Activated T-helper 1 cell treated with anti-CD3 and anti-CD28 coated beads, Interleukin-2, amount 50 U/mL, for 16 hours (primary cell): ENCODE measurements at places on chromosomes 1 and 21.
A peak's percentile ranks its signal among the peaks of the same experiment; 100 is the strongest.

- DNase-seq, result no peak
Observed at GRCh38 chr1:203448521-203449061, 27.0 kb upstream of the PRELP start.

- DNase-seq, result no peak
Observed at GRCh38 chr21:37074197-37074510, 1.1 kb downstream of the TTC3 start.

- DNase-seq, result no peak
Observed at GRCh38 chr1:7576946-7577657, 194.0 kb upstream of the VAMP3 start.

- DNase-seq, result no peak
Observed at GRCh38 chr1:33986390-33987095, 122.7 kb downstream of the HMGB4 start.

GRCh38 chr1:98388441-98388840 lies 273.1 kb upstream of the SNX7 start:
- no peak for DNase-seq

- DNase-seq, result no peak
Observed at GRCh38 chr1:1026599-1027413, 6.9 kb downstream of the AGRN start.

GRCh38 chr1:112889052-112889768 lies 66.8 kb downstream of the SLC16A1 start:
- DNase-seq, result no peak

DNA sequence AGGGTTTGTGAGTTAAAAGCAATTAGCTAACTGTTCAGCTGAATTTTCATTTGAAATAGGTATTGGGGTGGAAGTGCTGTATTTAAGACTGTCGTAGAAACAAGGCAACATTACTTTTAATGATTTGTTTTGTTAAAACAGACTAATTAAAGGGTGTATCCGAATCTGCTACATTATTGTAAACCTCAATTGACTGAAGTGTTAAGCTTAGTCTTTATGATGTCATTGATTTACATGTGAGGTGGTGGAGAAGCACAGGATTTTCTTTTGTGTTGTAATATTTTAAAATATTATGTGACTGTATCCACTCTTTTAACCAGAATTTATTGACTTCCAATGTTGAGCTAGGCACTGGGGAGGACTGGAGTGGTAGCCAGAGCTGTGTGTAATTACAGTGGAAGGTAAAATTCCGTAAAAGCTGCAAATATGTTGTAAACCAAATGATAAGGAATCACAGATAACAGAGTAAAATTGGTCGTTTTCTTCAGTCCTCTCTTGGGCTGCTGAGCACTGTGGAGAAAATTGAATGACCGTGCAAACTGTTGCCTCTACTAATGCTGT lies 1.6 kb downstream of the HOOK1 start:
- DNase-seq, result no peak

DNA sequence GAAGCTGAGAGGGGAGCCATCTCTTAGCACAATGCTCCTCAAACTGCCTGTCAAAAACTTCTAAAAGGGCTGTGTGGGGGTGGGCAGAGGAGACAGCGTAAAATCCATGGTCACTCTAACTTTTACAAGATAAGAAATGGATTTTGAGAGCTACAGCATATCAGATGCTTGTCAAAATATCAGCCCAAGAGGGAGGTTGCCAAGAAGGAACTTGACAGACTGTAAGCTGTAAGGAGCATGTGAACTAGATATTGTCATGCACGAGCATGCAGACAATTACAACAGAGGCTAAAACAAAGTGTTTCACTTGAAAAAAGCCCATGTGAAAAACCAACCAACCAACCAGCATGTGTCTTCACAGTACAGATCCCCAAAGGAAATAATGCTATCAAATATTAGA lies 107.3 kb upstream of the B3GALT2 start:
- no peak for DNase-seq

DNA sequence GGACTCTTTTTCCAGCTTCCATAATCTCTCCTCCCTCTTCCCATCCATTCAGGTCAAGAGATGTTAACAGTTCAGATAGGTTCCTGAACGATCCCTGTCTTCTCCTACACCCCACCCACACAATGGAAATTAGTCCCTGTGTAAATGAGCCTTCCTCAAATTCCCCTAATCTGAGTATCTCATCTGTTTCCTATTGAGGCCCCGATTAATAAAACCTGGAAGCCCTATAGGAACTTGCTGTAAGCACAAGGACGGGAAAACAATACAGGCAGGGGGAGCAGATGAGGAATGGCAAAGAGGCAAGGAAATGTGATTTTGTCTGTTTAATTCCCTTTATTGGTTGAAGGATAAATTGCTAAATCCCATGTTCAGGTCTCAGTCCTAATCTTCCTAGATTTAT lies 7.1 kb upstream of the GPX7 start:
- no peak for DNase-seq

GRCh38 chr1:78093560-78093959 lies 47.8 kb downstream of the GIPC2 start:
- DNase-seq, result no peak

- DNase-seq, result no peak
Observed at GRCh38 chr1:159849626-159850366, 12.7 kb downstream of the VSIG8 start.

GRCh38 chr1:181469829-181470228 lies 13.5 kb upstream of the CACNA1E start:
- DNase-seq, result no peak

DNA sequence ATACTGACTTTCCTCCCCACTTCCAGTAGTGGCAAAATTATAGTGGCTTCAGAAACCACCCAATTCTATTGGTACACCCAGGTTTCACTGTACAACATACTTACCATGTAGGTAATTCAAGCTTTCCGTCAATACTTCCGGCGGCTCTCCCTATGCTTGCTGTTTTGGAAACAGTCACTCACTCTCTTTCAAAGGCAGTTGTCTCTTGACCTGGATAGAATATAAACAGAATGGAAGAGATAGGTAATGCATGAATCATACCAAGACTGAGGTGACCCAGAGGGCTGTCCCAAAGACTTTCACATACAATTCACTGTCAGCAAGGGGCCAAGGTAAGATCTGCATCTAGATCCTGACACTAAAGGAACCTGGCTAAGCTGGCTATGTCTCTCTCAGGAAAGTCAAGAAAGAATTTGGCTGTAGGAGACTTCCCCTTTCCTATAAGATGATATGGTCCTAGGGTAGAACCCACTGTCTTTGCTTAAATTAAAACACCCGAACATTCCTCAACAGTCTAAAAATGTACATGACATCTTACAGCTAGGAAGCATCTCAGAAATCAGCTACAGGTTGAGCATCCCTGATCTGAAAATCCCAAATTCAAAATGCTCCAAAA lies 59.6 kb downstream of the LUZP1 start:
- DNase-seq, result no peak

DNA sequence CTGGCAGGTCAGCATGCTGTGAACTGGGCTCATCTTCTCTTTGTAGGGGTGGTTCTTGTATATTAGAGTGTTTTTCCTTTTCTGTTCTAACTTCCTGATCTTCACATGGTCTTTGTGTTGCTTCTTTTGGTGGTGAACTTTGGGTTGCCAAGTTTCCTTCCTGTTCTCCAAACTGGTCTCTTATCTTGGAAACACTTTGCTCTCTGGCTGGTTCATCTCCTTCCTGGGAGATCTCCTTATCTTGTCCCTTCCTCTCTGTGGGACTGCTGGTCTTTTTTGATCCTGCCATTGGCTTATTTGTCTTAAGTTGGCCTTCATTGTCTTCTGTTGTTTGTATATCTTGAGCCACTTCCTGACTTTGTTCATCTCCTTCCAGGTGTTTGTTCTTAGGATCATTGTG lies 2.1 kb downstream of the TCHHL1 start:
- no peak for DNase-seq

DNA sequence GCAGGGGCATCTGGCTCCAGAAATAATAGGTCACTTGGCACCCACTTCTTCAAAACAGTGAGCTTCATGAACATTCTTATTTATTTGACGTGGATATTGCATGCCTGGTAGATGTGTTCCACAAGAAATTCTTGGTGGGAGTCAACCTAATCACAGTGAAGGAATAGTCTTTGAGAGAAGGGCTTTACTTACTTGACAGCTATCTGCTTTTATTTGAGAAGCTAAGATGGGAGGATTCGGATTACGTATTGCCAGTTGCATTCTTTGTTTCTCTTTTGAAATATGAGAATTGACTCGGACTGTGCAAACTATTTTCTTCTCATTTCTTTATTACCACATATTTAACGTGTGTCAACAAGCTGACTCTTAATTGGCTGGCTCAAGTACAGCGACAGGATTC lies 117.2 kb downstream of the FASLG start:
- no peak for DNase-seq

- DNase-seq, result no peak
Observed at GRCh38 chr1:198794498-198794897, 155.7 kb downstream of the PTPRC start.

GRCh38 chr1:162846256-162847212 lies 14.4 kb downstream of the CCDC190 start:
- no peak for DNase-seq

GRCh38 chr1:110606657-110607535 lies 738 bp upstream of the KCNA2 start:
- DNase-seq, result no peak

DNA sequence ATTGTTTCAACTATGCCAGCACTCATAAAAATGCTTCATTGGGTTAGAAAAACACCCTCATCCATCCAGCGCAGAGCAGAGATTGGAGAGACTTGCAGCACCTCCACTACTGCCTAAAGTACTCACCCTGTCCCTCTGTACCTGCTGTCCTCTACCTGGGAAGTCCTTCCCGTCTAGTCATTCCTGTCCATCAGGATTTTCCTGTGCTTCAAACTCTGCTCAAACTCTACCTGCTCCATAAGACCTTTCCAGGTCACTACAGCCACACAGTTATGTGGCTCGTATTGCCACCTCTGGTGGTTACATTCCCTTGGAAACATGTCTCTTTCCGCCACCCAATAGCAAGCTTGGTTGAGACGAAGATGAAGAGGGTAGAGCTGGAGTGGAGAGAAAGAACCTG lies 7.2 kb downstream of the OVGP1 start:
- DNase-seq, result no peak

DNA sequence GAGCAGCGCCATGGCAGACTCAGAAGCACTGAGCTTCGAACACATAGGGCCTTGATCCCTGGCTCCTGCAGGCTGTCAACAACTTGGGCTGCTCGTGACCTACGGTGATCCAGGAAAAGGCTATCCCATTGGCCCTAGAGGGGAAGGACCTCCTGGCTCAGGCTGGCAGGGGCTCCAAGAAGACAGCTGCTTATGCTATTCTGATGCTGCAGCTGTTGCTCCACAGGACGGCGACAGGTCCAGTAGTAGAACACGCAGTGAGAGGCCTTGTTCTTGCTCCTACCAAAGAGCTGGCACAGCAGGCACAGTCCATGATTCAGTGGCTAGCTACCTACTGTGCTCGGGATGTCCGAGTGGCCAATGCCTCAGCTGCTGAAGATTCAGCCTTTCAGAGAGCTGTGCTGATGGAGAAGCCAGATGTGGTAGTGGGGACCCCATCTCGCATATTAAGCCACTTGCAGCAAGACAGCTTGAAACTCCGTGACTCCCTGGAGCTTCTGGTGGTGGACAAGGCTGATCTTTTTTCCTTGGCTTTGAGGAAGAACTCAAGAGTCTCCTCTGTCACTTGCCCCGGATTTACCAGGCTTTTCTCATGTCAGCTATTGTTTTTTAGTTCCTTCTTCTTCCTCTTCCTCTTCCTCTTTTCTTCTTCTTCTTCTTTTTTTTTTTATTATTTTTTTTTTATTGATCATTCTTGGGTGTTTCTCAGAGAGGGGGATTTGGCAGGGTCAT lies 18.9 kb downstream of the ITLN2 start:
- DNase-seq, result no peak

DNA sequence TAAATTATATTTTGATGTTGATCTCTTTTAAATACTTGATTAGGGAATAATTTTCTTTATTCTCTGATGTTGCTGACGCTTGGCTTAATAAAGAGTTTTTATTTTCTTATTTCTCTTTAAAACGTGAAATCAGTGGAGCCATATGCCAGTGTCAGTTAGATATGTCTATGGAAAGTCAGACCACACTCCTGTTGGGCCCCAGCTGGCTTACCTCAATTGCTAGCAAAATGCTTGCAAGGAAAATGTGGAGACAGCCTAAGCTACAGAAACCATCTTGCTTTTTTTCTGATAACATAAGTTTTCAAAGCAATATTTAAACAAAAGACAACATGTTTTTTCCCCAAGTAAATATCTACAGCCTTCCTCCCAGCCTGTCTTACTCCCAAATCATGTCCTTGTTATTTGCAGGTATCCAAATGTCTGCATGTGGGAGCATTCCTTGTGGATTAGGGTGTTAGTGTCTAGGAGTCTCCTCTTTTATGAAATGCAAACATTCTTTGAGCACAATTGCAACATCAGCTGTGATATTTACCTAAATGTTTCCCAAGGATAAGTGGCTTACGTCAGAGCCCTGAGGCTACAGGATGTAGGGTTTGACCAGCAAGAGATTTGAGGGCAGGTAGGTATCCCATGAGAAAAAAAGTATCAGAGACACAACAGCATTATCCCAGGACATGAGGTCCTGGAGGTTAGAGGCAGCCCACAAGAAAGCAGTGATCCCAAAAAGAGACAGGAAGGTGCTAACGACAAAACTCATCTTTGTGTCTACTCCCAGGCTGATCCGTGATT lies 117.2 kb upstream of the KCNJ15 start:
- no peak for DNase-seq

- DNase-seq, result no peak
Observed at GRCh38 chr1:21524686-21525339, 15.6 kb downstream of the ALPL start.

DNA sequence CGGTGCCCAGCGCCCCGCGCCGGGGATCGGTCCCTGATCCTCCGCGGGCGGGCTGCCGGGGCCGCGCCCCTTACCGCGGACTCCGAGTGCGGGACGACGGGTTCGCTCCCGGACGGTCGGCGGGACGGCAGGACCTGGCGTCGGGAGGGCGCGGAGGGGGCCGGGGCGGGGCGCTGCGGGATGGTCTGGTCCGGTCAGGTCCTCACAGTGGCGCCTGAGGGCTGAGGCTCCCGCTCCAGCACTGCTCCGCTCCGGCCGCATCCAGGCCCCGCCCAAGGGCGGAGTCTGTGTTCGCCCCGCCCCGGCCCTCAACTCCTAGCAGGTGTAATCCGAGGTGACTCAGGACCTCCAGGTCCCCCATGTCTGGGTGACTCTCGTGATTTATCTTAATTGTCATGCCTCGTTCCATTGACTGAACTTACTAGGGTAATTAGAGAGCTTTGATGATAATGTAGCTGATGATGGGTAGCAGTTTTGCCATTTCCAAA lies at the start of gene RAB3B:
TSS of gene RAB3B (minus strand) at position 223 of the 488 bp plus-strand sequence. CDS start 13,583 bp downstream, outside the sequence.
- peak; percentile 53 for DNase-seq

DNA sequence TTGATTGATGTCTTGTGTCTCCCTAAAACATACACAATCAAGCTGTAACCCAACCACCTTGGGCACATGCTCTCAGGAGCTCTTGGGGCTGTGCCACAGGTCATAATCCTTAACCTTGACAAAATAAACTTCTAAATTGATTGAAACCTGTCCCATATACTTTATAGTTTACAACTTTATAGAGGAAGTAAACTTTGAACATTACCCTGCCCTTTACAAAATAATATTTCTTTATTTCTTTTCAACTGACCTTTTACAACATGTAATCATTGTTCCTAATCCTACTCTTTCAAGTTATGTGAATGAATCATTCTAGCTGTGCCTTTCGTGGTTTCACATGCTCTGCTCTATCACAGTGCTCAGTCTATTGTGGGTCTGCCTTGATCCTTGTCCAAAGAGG lies 118.3 kb upstream of the ATP1A1 start:
- DNase-seq, result no peak
